ENCODE measurements at places on chromosomes 12 and 14.

GRCh38 chr12:71556875-71557274 lies 106.8 kb downstream of the ZFC3H1 start:
- DNase-seq, result no peak

GRCh38 chr12:63955831-63956666 lies 111.5 kb downstream of the SRGAP1 start:
- DNase-seq, result peak; percentile 70

DNA sequence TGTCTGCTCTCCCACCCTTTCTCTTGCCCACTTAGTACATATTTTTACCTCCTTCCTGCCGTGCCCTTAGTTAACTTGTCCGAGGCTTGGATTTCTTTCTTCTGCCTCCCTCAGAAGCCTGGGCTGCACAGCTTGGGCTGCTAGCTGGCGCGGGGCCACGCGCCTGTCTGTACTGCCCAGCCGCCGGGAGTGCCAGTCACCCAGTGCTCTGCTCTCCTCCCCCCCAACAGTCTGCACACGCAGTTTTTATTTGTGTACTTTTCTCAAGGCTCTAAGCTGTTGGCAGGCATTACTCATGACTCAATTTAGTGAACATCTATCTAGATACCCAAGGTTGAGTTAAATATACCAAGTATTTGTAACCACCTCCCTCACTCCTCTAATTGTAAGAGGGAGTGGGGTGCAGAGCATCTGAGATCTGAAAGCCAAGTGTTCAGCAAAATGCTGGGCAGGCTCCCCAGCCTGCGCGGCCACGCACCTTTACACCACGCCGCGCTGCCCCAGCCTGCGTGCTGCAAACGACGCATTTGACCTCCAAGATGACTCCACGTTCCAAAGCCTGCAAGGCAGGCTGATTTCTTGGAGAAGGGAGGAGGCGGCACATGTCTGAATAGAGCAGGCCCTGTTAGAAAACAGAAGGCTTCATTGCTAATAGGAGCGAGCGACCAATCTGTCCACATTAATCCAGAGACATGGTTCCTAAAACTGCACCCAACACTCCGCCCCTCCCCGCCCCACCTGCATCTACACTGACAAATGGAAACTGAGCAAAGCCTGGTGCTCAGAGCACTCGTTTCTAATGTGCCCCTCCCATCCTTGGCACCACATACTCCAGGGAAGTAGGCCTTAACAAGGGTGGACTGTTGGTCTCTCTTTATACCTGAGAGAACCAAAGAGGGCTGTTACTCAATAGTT lies 18.2 kb upstream of the CACNA2D4 start:
- DNase-seq, result peak; percentile 72

DNA sequence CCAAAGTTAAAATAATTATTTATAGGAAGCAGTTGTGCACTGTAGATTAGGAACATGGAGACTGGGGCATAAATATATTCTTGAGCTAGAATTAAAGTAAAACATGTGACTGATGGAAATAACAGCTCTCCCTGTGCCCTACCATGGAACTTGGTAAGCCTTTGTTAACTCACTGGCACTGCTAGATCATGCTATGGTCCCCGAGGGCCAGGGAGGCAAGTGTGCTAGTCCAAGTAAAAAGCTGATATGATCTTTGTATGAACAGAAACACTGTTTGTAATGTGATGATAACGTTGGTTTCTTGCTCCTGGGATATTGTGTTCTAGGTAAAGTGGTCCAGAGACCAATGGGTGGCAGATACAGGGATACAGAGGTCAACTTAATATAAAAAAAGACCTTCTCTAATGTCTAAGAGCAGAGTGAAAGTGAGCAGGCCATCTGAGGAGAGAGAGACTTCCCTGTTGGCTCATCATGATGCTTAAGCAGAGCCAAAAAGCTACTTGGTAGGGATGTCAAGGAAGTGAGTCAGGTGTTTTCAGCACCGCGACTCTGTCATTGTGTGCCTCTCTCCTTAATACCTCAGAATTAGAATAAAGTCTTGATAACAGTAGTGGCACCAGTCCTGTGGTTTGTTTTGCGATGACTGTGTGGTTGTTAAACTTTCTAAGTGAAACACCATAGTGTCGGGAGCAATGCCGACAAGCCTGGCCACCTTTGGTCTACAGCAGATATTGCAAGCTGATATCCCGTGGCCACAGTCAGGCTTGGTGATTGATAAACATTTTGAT lies 27.6 kb downstream of the BICD1 start:
- peak; percentile 63 for DNase-seq

GRCh38 chr12:45435945-45436710 lies 220.2 kb downstream of the ANO6 start:
- DNase-seq, result peak; percentile 42

GRCh38 chr12:5220835-5221234 lies 177.2 kb downstream of the KCNA5 start:
- DNase-seq, result peak; percentile 96

DNA sequence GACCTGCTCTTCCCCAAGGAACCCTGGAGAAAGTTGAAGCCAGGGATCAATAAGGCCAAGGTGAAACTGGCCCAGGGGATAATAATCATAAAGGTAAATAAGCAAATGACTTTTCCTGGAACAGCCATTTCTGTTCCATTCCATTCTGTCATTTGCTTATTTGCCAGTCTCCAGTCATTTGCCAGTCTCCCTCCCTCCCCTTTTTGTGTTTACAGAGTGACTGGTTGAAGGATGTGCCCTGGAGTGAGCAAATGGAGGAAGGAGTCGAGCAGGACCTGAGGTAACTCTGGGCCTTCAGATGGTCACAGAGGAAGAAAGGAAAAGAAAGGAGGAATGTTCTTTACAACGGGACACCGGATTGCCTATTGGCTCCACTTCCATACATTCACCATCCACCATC lies 17.8 kb upstream of the DCD start:
- no peak for DNase-seq

GRCh38 chr12:5076761-5077160 lies 33.1 kb downstream of the KCNA5 start:
- DNase-seq, result no peak

DNA sequence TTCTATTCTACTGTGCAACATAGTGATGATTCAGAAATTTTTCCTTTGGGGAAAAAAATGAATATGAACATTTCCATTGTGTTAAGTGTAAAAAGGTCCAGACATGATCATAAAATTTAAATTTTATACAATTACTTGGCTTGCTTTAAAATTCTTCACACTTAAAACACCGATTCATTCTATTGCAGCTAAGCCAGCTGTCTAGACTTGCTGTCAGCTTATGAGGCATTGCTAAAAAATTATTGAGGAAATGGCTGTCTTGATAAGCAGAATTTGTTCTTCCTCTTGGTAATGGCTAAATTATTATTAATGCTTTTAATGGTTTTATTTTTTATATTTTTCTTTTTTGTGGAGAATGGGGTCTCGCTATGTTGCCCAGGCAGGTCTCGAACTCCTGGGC lies 1.8 kb downstream of the LYSET start:
- no peak for DNase-seq

- no peak for DNase-seq
Observed at GRCh38 chr14:93976477-93977057, at the start of gene ASB2. TSS of gene ASB2 (minus strand) at chr14:93976570. CDS start at chr14:93964539, 12,031 bp downstream.

DNA sequence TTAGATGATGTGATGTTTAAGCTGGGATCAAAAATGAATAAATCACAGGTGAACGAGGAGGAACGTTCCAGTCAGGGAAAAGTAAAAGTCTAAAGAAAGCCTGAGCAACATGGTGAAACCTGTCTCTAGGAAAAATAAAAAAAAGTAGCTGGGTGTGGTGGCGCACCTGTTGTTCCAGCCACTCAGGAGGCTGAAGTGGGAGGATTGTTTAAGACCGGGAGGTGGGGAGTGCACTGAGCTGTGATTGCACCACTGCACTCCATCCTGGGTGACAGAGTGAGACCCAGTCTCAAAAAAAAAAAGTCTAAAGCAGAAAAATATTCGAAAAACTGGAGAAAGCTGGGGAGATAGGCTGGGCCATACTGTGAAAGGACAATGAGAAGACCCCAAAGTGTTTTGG lies 39.2 kb upstream of the SOCS2 start:
- DNase-seq, result no peak

GRCh38 chr12:88816201-88816600 lies 235.9 kb upstream of the KITLG start:
- DNase-seq, result no peak

DNA sequence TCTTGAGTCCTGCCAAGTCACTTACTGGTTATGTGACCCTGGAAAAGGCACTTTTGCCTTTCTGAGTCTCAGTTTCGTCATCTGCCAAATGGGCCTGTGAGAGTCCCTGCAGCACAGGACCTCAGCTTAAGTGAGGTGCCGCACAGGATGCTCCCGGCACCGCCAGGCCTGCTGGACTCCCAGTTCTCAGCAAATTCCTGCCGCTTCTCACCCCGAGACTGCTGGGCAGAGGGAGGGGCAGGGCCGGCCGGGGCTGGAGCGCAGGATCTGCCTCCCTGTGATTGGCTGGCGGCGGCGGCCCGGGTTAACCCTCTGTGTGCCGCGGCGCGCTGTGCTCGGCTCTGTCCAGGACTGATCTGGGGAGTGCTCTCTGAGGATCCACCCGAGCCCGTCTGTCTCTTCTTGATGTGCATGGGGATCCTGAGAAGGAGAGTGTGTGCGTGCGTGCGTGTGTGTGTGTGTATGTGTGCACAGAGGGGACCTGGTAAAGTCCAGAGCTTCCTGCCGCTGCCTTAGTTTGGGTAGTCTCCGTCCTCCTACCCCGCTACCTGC lies 8.6 kb downstream of the SETD1B start:
- DNase-seq, result peak; percentile 84

DNA sequence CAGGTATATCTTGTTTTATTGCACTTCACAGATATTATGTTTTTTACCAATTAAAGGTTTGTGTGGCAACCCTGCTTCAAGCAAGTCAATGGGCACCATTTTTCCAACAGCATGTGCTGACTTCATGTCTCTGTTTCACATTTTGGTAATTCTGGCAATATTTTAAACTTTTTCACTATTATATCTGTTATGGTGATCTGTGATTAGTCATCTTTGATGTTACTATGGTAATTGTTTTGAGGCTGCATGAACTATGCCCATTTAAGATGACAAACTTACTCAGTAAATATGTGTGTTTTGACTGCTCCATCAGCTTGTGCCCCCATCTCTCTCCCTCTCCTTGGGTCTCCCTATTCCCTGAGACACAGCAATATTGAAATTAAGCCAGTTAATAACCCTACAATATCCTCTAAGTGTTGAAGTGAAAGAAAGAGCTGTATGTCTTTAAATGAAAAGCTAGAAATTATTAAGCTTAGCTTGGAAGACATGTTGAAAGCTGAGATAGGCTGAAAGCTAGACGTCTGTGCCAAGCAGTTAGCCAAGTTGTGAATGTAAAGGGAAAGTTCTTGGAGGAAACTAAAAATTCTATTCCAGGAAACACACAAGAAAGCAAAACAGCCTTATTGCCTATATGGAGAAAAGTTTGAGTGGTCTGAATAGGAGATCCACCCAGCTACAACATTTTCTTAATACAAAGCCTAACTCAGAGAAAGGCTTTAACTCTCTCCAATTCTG lies 365.1 kb downstream of the ATP23 start:
- DNase-seq, result no peak

- DNase-seq, result no peak
Observed at GRCh38 chr14:93041830-93042229, 73.9 kb downstream of the ITPK1 start.

- no peak for DNase-seq
Observed at GRCh38 chr14:29176876-29177275, 410.3 kb downstream of the FOXG1 start.

DNA sequence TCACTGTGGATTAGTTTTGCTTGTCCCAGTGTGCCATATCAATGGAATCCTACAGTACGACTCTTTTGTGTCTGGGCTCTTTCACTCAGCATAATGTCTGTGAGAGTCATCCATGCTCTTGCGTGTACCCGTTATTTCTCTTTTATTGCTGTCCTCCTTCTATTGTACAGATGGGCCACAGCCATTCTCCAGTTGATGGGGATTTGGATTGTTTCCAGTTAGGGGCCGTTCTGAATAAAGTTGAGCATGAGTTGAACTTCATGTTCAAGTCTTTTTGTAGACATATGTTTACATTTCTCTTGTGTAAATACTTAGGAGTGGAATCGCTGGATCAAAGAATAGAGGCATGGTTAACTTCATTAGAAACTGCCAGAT lies 38.3 kb downstream of the MYO1H start:
- DNase-seq, result no peak

DNA sequence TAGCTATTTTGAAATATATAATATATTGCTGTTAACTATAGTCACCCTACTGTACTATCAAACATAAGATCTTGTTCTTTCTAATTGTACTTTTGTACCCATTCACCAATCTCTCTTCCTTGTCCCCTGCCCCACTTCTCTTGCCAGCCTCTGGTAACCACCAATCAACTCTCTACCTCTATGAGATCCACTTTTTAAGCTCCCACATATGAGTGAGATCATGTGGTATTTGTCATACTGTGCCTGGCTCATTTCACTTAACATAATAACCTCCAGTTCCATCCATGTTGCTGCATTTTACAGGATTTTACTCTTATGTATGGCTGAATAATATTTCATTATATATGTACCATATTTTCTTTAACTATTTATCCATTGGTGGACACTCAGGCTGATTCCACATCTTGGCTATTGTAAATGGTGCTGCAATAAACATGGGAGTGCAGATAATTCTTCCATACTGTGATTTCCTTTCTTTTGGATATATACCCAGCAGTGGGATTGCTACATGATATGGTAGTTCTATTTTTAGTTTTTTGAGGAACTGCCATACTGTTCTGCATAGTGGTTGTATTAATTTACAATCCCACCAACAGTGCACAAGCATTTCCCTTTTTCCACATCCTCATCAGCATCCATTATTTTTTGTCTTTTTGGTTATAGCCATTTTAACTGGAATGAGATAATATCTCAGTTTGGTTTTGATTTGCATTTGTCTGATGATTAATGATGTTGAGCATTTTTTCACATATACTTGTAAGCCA lies 33.5 kb upstream of the SPIC start:
- no peak for DNase-seq

- no peak for DNase-seq
Observed at GRCh38 chr14:105863296-105864108, 337.1 kb downstream of the TMEM121 start.

DNA sequence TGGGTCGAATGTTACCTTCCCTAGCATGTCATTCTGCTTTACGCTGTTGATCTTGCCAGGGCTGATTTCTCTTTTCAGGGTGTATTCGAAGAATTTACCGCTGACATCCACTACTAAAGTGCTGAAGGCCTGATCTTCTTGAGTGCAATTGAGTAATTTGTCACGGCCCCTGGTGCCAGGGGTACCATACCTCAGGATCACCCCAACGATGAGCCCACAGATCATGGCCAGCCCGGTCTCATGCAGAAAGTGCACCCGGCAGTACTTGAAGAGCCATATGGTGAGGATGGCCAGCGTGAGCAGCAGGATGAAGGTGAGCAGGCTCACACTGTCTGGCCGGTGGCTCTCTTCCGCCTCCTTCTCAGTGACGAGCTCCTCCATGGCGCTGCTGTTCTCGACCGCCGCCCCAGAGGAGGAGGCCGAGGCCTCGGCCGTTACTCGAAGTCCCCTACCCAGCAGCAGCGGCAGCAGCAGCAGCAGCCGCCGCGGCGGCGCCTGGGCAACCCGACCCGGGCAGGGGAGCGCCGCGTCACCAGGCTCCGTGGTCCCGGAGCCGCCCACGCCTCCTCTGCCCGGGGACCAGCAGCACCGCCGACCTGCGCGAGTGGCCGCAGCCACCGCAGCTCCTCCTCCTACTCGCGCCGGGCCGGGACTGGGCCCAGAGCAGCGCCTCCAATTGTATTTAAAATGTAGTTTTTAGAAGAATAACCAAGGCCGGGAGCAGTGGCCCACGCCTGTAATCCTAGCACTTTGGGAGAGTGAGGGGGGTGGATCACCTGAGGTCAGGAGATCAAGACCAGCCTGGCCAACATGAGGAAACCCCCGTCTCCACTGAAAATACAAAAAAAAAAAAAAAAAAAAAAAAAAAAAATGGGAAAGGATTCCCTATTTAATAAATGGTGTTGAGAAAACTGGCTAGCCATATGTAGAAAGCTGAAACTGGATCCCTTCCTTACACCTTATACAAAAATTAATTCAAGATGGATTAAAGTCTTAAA lies 58.5 kb upstream of the TMPO start:
- peak; percentile 38 for DNase-seq

All from hematopoietic multipotent progenitor cell treated with erythropoietin and hydrocortisone succinate and interleukin-3 and kit ligand, for 6 days (in vitro differentiated cells).